ENCODE measurements at places on chromosomes 12 and 14.

- no peak for DNase-seq
Measured at GRCh38 chr14:104887623-104888488, 22.8 kb downstream of the CEP170B start.

DNA sequence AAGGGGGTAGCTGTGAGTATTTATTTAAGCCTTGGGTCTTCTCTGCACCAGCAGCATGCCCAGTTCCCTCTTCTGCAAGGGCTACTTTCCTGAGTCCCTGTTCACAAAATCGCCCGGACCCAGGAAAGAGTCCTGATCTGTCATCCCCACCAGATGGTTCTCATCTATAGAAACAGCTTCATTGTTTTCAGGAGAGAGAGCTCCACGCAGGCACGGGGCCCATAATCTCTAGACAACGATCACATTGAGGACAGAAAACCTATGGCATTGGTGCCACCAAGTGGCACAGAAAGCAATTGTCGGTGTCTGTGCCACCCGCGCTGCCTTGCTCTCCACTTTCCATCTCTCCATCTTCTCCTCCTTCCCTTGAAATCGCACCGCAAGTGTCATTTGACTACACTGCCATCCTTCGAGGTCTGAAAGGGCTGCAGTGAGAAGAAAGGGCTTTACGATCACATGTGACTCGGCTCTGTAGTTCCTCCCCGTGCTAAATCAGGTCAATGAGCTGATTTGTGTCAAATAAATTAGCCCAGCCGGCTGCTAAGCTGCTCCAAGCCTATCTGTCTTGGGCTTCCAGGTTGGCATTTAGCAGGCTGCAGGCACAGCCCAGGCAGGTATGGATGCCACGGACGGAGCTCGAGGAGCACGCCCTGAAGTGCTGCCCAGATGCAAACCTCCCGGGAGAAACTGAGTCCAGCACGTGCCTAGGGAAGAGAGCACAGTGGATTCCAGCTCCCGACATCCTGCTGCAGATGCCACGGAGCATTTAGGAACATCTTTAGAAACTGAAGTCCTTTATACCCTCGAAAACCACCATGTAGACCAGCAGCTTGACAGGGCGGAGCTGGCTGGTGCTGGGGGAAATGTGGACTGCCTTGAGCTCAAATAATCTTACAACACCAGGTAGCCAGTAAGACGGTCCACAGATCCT lies 28.8 kb downstream of the SPRING1 start:
- no peak for DNase-seq

- no peak for DNase-seq
Measured at GRCh38 chr14:42517806-42518500, 911.3 kb downstream of the LRFN5 start.

- DNase-seq = no peak
Measured at GRCh38 chr12:102167821-102168604, 29.6 kb downstream of the PMCH start.

DNA sequence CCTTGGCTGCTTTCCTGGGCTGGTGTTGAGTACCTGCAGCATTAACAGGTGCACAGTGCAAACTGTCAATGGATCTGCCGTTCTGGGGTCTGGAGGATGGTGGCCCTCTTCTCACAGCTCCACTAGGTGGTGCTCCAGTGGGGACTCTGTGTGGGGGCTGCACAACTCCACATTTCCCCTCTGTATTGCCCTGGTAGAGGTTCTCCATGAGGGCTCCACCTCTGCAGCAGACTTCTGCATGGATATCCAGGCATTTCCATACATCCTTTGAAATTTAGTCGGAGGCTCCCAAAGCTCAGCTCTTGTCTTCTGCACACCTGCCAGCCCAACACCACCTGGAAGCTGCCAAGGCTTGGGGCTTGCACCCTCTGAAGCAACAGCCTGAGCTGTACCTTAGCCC lies 198.6 kb downstream of the GXYLT1 start:
- no peak for DNase-seq

GRCh38 chr12:65525491-65526141 lies 247.1 kb downstream of the MSRB3 start:
- peak; percentile 61 for DNase-seq

GRCh38 chr14:106109337-106109736 lies 583.0 kb downstream of the TMEM121 start:
- DNase-seq = no peak

- no peak for DNase-seq
Measured at GRCh38 chr14:36268121-36268520, 52.3 kb downstream of the MBIP start.

- DNase-seq = no peak
Measured at GRCh38 chr12:52126050-52126604, 46.6 kb downstream of the SMIM41 start.

GRCh38 chr12:101829639-101830366 lies 956 bp downstream of the GNPTAB start:
- DNase-seq = no peak

- no peak for DNase-seq
Measured at GRCh38 chr12:107320033-107320928, 226.9 kb upstream of the CRY1 start.

- no peak for DNase-seq
Measured at GRCh38 chr12:117090816-117091711, 8.2 kb downstream of the TESC start.

DNA sequence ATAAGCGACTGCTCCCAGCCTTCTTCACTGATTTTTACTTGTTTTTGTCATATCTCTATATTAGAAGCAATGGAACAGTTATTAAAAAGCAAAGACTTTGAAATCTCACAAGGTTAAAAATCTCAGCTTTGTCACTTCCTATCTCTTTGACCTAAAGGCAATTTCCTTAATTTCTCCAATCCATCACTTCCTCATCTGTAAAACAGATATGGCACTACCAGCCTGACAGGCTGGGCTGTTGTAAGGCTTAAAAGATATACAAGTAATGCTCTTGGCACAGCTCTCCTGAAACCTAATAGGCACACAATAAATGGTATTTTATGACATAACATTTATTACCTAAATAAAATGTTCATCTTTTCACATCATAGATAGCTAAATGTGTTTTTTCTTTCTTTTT lies 25.6 kb downstream of the ATXN2 start:
- no peak for DNase-seq

- DNase-seq = no peak
Measured at GRCh38 chr12:67920413-67920812, 68.8 kb upstream of the IFNG-AS1 start.

- DNase-seq = no peak
Measured at GRCh38 chr12:116977465-116978380, 67.0 kb downstream of the FBXW8 start.

- no peak for DNase-seq
Measured at GRCh38 chr12:10540776-10541205, 35.1 kb downstream of the EIF2S3B start.

- DNase-seq = no peak
Measured at GRCh38 chr14:99075061-99075460, 196.9 kb downstream of the BCL11B start.

GRCh38 chr14:30445852-30446251 lies 113.1 kb upstream of the G2E3 start:
- DNase-seq = no peak

- DNase-seq = no peak
Measured at GRCh38 chr12:107571492-107571891, 114.1 kb upstream of the PWP1 start.

- no peak for DNase-seq
Measured at GRCh38 chr14:49206828-49207227, 379.4 kb downstream of the RPS29 start.

- no peak for DNase-seq
Measured at GRCh38 chr12:94889445-94890210, 113.9 kb downstream of the NDUFA12 start.

DNA sequence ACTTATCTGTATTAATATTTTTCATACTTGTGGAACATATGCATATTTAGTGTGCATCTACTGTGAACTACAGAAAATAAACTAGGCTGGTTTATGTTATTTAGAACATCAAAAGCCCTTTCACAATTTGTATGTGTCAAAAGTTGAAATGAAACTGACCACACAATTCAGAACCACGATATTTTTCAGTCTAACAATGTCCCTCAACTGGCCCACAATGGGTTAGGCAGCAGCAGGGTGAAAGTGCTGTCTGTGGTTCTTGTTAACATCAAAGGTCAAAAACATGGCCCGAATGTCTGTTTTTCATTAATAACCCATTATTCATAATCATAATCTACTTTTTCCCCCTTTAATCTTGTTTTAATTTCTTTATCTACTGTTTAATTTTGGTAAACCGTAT lies 559.9 kb upstream of the ATP2B1 start:
- no peak for DNase-seq

DNA sequence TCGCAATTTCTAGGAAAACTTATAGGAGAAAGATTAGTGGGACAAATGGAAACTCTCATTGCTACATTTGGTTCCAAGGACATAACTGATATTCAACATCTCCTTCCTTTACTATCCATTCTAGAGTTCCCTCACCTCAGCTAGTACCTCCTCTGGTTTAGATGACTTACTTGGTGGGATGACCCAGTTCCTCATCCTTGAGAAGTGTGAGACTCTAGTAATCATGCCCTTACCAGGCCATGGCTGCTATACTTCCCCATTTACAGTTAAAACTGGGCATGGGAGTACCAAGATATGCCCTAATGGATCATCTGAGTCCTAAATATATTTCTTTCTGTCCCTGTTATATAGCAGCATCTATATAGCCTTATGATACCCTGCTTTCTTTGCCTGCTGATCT lies 58.1 kb downstream of the IFT81 start:
- DNase-seq = no peak

DNA sequence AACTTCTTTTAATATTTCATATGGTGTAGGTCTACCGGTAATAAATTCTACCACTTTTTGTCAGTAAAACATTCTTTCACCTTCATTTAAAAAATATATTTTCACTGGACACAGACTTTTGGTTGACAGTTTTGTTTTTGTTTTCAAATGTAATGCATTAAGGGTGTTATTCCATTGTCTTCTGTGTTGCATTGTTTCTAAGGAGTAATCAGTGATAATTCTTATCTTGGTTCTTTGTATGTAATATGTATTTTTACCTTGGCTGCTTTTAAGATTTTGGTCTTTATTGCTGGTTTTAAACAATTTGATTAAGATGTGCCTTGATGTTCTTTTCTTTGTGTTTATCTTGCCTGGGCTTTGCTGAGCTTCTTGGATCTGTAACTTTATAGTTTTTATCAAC lies 4.1 kb downstream of the MAP1LC3B2 start:
- DNase-seq = no peak

- DNase-seq = peak; percentile 63
Measured at GRCh38 chr12:50242751-50243191, 40.5 kb downstream of the LIMA1 start.

GRCh38 chr12:27208414-27208750 lies 35.7 kb upstream of the STK38L start:
- DNase-seq = no peak

DNA sequence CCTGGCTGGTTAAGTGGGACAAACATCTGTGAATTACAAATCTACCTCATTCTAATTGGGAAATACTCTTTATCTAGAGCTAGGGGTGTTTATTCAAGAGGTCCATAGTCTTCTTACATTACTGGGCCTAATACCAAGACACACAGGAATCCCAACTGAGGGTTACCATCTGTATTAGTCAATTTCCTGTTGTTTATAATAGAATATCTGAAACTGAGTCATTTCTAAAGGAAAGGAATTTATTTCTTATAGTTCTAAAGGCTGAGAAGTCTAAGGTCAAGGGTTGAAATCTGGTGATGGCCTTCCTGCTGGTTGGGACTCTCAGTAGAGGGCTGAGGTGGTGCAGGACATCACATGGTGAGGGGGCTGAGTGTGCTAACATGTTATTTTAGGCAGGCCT lies 36.0 kb downstream of the RTRAF start:
- DNase-seq = peak; percentile 92

DNA sequence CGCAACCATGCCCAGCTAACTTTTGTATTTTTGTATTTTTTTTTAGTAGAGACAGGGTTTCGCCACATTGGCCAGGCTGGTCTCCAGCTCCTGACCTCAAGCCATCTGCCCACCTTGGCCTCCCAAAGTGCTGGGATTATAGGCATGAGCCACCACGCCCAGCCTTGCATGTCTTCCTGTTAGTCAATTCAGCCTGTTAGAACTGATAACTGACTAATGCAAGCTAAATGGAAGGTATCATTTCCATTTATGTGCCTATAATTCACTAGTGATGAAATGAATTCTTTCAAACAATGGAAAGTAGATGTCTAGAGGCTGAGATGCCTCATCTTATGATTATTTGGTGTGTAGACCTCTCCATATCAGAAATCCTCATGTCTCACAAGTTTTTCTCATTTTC lies 37.3 kb upstream of the DIP2B start:
- no peak for DNase-seq

GRCh38 chr14:102203382-102203781 lies 63.7 kb downstream of the WDR20 start:
- no peak for DNase-seq

DNA sequence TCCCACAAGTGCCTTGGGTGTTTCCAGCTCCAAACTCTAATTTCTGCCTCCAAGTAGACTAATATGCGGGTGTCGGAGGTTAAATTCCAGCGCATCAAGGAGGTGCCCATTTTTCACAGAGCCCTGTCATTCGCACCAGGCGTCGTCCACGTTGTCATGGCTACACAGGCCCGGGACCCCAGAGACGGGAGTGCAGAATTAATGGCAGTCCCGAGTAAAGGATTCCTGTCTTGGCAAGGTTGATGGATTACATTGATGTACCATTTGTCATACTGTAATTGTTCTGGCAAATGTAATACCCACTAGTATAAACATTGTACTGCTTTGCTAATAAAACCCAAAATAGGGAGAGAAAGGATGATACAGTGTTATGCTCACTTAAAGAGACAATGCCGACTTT lies 222.9 kb upstream of the MYL2 start:
- no peak for DNase-seq

GRCh38 chr12:42729535-42729900 lies 140.0 kb upstream of the PRICKLE1 start:
- no peak for DNase-seq

DNA sequence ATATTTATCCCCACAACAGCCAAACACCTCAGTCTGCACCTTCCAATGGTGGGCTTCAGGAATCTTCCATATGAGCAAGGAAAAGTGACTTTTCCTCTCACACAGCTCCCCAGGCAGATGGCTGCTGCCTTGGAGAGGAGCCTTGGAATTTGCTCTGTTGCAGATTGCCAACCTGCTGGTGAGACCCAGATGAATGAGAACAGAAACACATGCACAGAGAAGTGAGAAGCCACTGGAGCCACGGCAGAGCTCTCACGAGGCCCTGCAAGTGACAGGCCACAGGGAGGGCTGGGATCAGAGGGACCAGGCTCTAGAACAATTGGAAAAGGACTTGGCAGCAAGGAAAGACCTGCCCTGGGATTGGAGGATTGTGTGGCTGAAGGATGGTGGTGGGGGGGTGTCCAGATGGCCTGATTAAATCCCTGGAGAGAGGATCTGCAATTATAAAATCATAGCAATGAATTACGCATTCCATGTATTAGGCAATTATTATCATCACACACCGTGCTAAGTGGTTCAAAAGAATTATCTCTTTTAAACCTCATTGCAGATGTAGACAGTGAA lies 84.9 kb upstream of the PWP1 start:
- DNase-seq = no peak
